ENCODE measurements at places on chromosomes 3 and 15.

- peak; percentile 18 for DNase-seq
Observed at GRCh38 chr15:75738014-75738646, 25.5 kb upstream of the CSPG4 start.

- DNase-seq = no peak
Observed at GRCh38 chr3:186990878-186991308, 60.6 kb downstream of the ST6GAL1 start.

- no peak for DNase-seq
Observed at GRCh38 chr3:159789742-159790635, 198.6 kb upstream of the IL12A start.

DNA sequence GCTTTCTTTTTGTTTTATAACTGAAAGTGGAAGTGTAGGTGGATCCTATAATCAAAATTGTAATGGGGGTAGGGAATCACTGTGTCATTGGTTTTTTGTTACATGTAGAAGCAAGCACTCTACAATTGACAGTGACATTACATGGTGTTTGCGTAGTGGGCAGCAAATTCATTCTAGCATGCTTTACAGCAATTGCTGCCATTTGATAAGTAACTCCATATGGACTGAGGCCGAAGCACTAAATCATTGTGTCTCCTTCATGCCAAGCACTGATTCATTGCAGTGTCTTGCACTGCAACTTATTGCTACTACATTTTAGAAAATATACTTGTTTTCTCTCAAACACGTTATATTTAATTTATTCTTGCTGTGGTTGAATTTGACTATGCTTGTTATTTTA is 933.9 kb downstream of the NSUN3 start:
- DNase-seq = no peak

DNA sequence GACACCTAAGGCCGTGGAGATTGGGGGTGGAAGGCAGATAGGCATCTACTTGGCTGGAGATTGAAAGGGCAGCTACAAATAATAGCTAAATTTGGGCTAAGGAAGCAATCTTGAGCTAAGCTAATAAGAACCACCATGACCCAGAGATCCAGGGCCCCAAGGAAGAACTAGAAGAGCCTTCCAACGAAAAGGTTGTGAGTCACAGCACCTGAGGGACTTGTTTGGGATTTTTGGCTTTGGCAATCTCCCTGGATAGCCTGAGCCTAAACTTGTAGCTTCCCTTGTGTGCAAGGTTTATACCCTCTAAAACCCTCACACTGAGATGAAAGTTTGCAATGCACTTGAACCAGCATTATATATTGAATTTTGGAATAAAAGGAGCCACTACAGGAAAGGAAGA is 364.0 kb upstream of the IL12A start:
- DNase-seq = no peak

GRCh38 chr3:11375333-11376088 is 103.3 kb downstream of the ATG7 start:
- no peak for DNase-seq

GRCh38 chr15:35907511-35907910 is 361.5 kb upstream of the DPH6 start:
- DNase-seq = no peak

DNA sequence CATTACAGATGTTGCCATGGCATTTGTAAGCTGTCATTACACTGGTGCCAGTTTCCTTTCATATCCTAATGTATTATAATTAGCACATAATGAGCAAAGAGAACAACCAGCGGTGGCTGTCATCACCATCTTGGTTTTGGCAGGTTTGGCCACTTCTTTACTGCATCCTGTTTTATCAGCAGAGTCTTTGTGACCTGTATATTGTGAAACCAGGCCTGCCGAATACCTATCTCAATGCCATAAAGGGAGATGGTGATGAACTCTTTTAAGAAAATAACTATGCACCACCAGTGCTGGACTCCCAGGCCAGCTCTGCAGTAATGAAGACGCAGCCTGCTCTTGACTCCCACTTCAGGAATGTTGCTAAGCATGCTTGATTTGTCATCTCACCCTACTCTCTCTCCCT is 458.1 kb upstream of the NR2F2 start:
- no peak for DNase-seq

GRCh38 chr3:69761896-69762767 is 22.9 kb downstream of the MITF start:
- no peak for DNase-seq

GRCh38 chr3:99562990-99563607 is 75.3 kb upstream of the COL8A1 start:
- DNase-seq = no peak

DNA sequence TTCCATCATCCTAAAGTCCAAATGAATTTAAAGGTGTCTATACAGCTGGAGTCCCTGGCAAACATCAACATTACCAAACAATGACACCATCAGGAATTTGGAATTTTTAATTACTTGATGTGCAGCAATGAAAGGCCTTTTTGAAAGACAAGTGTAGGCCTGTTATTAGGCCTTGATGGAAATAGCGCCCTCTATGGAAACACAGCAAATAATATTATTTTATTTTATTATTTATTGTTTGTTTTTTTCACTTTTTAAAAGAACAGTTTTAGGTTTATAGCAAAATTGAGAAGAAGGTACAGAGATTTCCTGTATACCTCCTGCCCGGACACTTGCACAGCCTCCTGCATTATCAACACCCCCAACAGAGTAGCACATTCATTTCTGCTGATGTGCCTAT is 18.1 kb upstream of the OR5AC2 start:
- DNase-seq = no peak

GRCh38 chr3:187521546-187521945 is 148.6 kb downstream of the SST start:
- DNase-seq = peak; percentile 2

- DNase-seq = no peak
Observed at GRCh38 chr3:120028271-120029047, 65.8 kb downstream of the GSK3B start.

- DNase-seq = peak; percentile 91
Observed at GRCh38 chr3:17894434-17895060, 152.1 kb upstream of the TBC1D5 start.

DNA sequence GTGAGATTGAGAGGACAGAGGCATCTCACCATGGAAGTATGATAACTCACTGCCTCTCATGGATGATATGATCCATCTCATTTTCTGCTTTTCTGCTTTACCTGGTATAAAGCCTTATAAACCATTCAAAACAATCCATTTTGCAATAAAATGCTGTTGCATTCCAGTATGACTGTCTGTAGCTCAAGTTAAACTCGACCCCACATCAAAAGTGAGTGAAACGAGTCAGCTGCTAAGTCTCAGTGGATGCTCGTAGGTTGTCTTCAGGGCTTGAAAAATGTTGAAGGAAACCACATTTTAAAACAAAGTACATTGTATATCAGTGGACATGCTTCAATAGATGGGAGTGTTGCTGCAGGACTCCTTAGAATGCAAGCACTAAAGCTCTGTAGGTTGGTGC is 839.0 kb downstream of the TUSC7 start:
- DNase-seq = no peak

- DNase-seq = peak; percentile 19
Observed at GRCh38 chr3:140051019-140051957, 116.3 kb downstream of the CLSTN2 start.

- DNase-seq = peak; percentile 82
Observed at GRCh38 chr15:64521726-64522164, 61.4 kb downstream of the ZNF609 start.

- no peak for DNase-seq
Observed at GRCh38 chr3:2856138-2857133, 253.7 kb downstream of the IL5RA start.

Measured in NB4 (cell line).